Lung microvascular endothelial cell (primary cell): ENCODE measurements at places on chromosomes 7 and 10.
A peak's percentile ranks its signal among the peaks of the same experiment; 100 is the strongest.

DNA sequence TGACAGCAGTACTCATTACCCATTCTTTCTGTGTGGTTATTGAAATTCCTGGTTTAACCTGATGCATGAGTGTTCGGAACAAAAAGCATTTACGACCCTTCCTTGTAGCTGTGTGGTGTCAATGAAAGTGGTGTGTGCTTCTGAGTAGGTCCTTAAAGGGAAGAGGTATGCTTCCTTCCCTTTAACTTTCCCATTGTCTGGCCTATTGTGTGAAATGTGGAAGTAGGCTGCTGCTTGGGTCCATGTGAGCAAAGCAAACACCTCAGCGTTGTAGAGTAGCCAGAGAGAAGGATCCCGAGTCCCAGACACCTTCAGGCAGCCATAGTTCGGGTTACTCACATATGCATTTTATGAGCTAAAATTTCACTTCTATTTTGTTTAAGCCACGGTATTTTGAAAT lies 74.7 kb downstream of the TSPAN12 start:
- DNase-seq: no peak

- DNase-seq: no peak
These were observed 203.1 kb downstream of the MLLT10 start for GRCh38 chr10:21737106-21737505.

- no peak for DNase-seq
These were observed 10.8 kb upstream of the GALNT11 start for GRCh38 chr7:152014722-152015121.

GRCh38 chr10:49037187-49037586 lies 78.1 kb downstream of the VSTM4 start:
- no peak for DNase-seq

DNA sequence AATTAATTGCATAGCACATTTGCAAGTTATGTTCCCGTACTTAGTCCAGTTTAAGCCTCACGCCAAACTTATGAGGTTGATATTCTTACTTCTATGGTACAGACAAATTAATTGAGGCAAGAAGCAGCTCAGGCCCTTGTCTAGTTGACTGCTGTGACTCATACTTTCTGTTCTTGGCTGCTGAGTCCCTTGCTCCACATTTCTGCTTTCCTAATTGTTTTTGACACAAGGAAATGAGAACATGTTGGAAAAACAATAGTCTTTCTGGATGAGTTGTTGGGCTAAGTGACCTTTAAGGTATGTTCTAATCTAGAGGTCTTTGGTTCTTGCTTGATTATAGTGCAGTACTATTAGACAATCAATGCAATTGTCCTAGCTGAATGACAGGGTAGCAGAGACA lies 331.8 kb downstream of the NRG3 start:
- no peak for DNase-seq

- no peak for DNase-seq
These were observed 8.8 kb downstream of the SLC4A2 start for GRCh38 chr7:151068069-151068773.

- no peak for DNase-seq
These were observed 95.1 kb upstream of the PALS2 start for GRCh38 chr7:24478137-24478655.

DNA sequence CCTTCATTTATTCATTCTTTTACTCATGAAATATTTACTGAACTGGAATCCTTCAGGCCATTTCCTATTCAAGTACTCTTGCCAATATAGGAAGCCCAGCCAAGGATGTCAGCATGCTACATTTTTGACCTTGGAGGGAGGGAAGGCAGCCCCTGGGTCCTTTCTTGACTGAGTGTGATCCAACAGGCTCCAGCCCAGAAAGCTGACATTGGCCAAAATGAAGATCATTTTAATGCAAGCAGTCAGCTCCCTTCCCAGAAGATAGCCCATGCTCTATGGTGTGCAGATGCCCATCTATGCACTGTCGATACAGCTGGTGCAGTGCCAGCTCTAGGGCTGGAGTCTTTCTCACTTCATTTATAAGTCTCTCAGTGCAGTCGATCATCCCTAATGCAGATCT lies 646.0 kb downstream of the KCNMA1 start:
- DNase-seq: no peak

GRCh38 chr7:2705371-2706096 lies 17.5 kb downstream of the AMZ1 start:
- DNase-seq: no peak

- no peak for DNase-seq
These were observed 8.3 kb upstream of the LOXL4 start for GRCh38 chr10:98276311-98276710.

DNA sequence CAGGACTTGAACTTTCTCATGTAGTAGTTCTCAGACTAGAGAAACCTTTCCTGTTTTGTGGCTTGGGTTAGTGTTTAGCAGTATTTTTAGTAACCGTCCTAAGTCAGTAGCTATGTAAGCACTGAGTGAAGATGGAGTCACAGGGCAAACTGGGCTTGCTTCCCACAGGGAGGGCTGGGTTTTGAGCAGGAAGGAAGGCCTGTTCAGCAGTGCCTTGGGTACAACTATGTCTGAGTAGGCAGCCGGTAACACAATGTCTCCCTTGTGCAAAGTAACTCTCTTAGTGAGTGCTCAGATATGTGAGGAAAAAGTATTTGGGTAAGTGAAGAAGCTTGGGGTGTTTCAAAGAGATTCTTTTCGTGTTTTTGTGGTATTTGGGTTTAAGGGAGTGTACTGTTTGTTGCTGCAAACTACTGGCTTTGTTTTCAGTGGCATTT lies 96.4 kb downstream of the CCSER2 start:
- peak; percentile 87 for DNase-seq

DNA sequence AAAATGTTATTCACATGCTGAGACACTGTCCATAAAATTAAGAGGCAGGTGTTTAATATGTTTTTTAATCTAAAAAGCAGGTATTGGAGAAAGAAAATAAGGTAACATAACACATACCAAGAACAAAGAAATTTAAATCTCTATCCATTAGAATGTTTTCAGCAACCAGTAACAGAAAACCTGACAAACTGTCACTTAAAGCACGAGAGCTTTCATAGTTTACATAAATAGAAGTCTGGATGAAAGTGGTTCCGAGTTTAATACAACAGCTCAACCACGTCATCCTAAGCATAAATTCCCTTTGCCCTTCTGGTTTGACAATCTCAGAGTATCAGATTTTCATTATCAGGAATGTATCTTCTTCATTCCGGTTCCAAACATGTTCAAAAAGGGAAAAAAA lies 1249.4 kb upstream of the SORCS1 start:
- DNase-seq: no peak

- DNase-seq: no peak
These were observed 251.1 kb upstream of the KAT6B start for GRCh38 chr10:74575191-74575720.

GRCh38 chr10:100731407-100732240 lies 13.8 kb upstream of the PAX2 start:
- DNase-seq: no peak

- DNase-seq: no peak
These were observed 30.3 kb downstream of the ARID5B start for GRCh38 chr10:61931620-61932332.

GRCh38 chr7:146722986-146723385 lies 606.4 kb downstream of the CNTNAP2 start:
- no peak for DNase-seq

GRCh38 chr10:122258136-122259074 lies 12.7 kb upstream of the BTBD16 start:
- DNase-seq: peak; percentile 20

DNA sequence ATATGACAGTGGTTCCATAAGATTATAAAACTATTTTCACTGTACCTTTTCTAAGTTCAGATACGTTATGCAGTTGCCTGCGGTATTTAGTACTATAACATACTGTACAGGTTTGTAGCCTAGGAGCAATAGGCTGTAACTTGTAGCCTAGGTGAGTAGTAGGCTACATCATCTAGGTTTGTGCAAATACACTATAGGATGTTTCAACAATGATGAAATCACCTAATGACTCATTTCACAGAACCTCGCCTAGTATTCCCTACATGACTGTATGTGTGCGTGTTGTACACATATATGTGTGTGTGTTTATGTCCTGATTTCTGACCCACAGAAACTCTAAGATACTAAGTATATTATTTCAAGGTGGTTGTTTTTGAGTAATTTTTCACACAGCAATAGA lies 139.0 kb downstream of the HERPUD2 start:
- no peak for DNase-seq

DNA sequence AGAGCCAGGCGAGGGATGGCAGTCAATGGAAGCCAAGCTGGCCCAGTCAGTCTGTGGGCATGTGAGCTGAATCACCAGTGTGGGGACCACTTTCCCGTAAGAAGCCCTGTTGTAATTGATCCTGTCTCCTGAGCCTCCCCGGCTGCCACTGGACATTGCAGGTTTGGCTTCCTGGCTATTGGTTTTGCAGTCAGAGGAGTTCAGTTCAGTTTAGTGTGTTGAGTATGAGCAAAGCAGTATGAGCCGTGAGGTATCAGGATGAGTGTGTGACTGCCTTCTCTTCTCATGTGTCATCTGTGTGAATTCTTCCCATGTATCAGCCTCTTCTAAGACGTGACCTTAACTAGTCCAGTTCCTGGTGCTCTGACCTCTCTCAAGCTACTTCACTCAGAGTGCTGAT lies 227.4 kb downstream of the PRKG1 start:
- no peak for DNase-seq

DNA sequence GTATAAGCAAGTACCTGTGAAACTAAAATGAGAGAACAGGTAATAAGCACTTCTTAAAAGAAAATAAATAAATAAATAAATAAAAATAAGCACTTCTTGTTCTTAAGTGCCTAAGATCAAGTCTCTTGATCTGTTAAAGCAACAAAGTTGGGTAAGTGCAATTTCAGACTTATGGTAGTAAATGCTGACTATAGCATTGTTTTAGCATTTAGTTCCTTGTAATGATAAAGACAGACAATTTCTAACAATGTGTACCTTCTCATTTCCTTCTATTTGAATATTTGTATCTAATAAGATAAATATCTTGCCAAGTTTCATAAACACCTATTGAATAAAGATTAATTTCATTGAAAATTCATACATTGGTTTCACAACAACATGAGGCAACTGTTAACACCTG lies 87.4 kb downstream of the GALNT11 start:
- no peak for DNase-seq

DNA sequence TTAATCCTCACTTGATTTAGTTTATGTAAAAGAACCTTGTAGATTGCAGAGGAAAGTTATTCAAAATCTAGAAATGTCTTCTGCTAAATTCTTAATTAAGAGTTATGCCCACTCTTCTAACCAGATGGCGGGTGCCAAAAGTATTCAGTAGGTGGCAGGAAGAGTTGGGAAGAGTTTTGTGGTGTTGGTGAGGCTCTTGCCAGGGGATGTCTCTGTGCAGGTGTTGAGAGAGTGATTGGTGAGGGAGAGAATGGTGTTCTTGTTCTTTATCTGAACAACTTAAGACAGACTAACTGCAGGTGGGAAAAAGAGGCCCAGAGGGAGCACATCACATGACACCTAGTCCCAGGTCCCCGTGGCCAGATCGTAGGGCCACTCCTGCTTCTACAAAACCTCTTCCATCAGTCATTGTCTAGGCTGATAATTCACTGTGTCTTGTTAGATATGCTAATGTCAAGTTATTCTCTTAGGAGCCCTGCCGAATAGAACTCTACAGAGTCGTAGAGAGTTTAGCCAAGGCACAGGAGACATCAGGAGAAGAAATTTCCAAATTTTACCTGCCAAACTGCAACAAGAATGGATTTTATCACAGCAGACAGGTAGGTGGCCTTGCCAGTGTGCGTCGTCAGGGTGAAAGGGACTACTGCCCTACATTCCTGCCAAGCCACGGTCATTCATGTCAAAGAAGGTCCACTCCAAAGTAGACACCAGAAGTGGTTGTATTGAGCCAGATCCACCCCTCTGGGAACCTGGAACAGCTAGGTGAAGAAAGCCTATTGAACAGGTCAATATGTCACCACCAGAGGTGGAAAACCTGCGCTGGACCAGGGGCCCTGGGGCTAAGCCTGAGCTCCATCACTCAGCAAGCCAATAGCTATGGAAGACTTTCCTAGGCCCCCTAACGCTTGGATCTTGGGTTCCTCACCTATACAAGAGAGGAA lies 3.4 kb downstream of the IGFBP1 start:
- DNase-seq: no peak

DNA sequence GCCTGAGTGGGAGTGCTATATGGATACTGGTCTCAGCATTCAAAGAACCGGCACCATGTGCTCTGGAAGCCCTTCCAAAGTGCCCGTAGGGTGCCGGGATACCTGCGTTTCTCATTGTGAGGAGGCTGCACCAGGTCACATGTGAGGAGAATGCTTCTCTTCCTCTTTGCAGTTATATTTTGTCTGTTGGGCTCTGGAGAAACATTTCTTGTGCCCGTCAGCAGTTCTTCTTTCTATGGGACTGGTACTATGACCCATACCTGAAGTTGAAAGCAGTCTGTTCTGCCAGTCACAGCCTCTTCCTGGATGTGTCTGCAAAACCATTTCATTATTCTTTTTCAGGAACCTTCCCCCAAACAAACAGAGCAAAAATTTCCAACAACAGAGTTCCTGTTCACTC lies 465.0 kb downstream of the SUGCT start:
- no peak for DNase-seq

GRCh38 chr7:129572205-129572604 lies 39.3 kb upstream of the NRF1 start:
- DNase-seq: no peak

DNA sequence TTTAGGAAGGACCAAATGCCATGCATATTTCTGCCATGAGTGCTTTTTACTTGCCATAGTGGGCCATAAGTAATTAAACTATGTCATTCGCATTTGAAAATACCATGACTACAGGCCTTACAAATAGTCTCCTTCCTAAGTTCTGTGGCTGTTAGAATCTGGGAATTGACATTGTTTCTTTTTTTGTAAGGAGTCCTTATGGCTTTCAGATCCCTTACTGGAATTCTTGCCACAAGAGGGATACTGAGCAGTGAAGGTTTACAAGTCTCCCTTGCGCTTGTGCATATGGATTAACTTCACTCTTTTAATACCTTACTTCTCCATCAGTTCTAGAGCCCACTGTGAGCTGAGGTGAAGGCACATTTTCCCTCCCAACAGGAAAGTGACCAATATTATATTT lies 166.0 kb downstream of the NRG3 start:
- no peak for DNase-seq

GRCh38 chr10:121607310-121608055 lies 9.2 kb upstream of the FGFR2 start:
- DNase-seq: no peak

DNA sequence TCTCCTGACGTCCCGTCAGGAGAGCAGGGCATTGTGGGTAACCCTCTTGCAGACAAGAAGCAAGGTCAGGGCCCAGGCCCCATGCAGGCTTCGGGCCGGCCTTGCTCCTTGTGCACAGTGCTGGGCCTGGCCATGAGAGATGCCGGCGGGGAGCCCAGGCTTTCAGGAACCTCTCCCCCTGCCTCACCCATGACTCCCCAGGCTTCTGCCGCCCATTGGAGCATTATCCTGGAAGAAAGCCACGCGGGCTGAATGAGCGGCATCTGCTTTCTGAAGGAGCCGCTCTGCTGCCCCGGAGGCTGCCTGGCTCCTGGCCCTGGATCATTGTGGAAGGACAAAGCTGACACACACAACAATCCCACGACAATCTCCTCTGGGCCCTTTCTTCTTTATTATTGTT lies 233.5 kb downstream of the TCF7L2 start:
- DNase-seq: no peak

- peak; percentile 20 for DNase-seq
These were observed 101.1 kb upstream of the RET start for GRCh38 chr10:42975558-42976340.

GRCh38 chr10:108362961-108363360 lies 1198.5 kb upstream of the SORCS1 start:
- DNase-seq: no peak
